ENCODE measurements at places on chromosomes 11 and 22.
A peak's percentile ranks its signal among the peaks of the same experiment; 100 is the strongest.

- DNase-seq = no peak
These were observed 740.0 kb downstream of the DLG2 start for GRCh38 chr11:84887055-84887629.

DNA sequence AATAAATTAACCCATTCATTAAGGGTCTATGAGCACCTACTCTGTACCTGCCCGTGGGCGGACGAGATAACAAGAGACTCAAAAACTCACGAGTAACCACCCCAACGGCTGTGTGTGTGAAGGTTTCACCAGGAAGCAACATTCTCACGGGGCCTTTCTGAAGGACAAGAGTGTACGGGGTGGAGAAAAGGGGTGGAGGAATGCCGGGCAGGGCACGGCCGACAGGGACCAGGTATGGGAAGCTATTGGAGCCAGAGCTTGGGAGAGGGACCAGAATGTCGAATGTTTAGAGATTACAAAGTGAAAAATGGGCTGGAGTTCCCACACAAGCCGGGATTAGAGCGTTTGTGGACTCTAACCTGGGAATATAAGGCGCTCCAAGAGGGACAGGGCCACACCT is 1.6 kb downstream of the KMT5B start:
- no peak for DNase-seq

DNA sequence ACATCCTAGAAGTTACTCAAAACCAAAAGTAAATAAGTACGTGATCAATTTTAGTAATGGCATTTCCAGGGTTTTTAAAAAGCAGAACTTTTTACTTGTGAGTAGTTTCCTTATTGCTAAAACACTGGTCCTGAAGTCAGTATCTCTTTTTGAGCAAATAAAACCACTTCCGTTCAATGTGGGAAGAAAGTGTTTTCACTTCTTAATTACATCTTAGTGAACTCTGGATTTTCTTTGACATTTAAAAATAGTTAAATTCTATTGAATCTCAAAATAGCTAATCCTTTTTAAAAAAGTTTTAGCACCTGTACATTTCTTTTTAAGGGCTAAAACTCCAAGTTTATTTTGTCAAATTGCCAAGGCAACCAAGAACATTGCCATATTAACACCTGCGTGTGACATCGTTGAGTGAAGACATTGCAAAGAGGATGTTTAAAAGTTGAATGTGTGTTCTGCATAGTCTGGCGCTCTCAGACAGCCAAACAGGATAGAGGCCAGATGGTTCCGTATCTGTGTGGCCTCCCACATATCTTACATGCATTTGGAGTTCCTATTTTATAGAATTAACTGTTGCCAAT is 17.2 kb upstream of the OR5B21 start:
- no peak for DNase-seq

DNA sequence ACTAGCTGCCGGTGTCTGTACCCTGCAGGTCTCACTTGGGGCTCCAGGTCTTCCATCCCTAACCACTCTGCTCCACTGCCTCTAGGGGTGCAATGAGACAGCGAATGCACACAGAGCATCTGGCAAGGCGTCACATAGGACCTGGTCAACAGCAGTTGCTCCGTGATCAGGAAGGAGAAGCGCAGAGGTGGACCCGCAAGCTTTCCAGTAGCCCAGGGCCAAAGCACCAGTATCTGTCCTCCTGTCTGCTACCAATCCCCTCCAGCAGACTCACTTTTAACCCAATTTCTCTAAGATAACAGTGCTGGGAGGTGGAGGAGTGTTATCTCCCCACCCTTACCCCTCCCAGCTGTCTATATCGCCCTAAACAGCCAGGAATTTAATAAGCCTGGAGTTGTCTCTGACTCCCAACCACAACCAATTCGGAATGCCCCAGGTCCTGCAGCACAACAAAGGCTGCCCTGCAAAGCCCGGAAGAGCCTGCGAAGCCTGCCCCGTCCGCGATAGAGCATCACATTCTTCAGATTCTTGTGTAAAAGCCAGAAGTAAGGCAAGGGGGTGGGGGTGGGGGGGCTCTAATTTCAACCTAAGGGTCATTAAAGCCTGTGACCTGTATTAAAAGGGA is 19.3 kb downstream of the MYH9 start:
- no peak for DNase-seq

- DNase-seq = no peak
These were observed 12.2 kb downstream of the NECTIN1 start for GRCh38 chr11:119716582-119717498.

DNA sequence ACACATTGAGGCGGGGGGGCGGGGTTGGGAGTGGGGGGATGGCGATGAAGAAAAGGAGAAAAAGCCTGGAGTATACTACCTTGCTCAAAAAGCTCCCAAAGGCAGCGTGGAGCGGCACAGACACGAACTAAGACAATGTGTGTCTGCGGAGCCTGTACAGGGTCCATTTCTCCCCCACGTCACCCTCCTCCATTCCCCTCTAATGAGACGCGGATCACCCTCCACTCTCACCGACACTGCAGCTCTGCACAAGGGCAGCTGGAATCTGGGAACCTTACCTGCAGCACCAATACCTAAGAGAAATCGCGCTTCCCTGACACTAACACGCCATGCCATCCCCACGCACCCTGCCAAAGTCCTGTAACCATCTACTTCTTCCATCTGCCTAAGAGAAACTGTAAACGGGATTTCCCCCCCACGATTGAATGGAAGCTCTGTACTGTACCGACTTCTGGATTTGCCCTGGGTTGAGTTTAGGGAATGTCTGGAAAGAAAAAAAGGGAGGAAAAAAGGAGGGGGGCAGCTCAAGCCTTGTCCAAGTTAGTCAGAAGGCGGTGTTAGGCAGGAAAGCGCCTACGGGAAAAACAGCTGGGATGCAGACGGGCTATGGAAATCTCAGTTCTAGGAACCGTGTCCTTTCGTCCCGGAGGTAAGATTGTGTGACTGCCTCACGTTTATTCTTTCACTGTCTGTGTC is 125.7 kb upstream of the C11orf58 start:
- DNase-seq = peak; percentile 70

- no peak for DNase-seq
These were observed 98.2 kb upstream of the CEP126 start for GRCh38 chr11:101816613-101817012.
